ENCODE measurements at places on chromosomes 6 and 20.

DNA sequence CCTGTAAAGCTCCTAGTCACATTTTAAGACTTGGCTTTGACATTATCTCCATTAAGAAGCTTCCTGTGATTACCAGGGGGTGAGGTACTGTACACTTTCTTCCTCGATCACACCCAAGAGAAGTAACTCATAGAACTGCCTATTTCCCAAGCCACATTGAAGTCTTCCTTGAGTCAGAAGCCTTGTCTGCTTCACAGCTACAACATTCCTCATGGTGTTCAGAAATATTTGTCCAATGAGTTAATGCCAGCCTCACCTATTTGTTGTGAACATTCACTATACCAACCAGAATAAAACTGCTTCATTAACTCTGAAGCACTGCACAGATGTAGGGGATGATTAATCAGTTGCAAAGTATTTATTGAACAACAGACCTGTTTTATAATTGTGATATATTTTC is 622.3 kb downstream of the PTPRT start:
- no peak for DNase-seq

GRCh38 chr6:30735668-30736314 is 6.7 kb downstream of the FLOT1 start:
- no peak for DNase-seq

DNA sequence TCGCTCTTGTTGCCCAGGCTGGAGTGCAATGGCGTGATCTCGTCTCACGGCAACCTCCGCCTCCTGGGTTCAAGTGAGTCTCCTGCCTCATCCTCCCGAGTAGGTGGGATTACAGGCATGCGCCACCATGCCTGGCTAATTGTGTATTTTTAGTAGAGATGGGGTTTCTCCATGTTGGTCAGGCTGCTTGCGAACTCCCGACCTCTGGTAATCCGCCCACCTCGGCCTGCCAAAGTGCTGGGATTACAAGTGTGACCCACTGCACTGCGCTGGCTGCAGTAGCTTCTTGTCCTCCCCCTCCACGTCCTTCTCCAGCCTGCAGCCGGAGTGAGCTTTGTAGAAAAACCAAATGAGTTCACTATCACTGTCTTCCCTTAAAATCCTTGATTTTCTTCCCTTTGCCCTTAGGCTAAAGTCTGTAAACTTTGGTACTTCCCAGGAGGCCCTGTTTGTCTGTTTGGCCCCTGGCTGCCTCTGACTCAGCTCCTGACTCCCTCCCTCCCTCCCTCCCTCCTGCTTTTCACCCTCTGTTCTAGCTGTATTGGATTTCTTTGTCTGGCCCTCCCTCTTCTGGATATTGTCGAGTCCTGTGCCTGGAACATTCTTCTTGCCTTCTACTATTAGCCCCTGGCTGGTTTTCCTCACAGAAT is 12.9 kb downstream of the PARD6B start:
- peak; percentile 67 for DNase-seq

- peak; percentile 16 for DNase-seq
Observed at GRCh38 chr6:116200619-116201249, 53.1 kb downstream of the TSPYL4 start.

DNA sequence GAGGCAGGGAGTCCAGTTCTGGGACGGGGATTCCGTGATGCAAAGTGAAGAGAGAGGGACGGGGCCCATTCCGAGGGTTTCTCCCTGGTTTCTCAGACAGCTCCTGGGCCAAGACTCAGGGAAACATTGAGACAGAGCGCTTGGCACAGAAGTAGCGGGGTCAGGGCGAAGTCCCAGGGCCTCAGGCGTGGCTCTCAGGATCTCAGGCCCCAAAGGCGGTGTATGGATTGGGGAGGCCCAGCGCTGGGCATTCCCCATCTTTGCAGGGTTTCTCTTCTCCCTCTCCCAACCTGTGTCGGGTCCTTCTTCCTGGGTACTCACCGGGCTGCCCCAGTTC is 35.9 kb upstream of the HLA-G start:
- DNase-seq: no peak

- peak; percentile 43 for DNase-seq
Observed at GRCh38 chr6:150395388-150396009, 26.7 kb downstream of the IYD start.

- DNase-seq: no peak
Observed at GRCh38 chr6:165571721-165572132, 91.3 kb downstream of the PDE10A start.

- no peak for DNase-seq
Observed at GRCh38 chr20:829551-829950, 4.0 kb upstream of the FAM110A start.

- no peak for DNase-seq
Observed at GRCh38 chr6:142356201-142356883, 54.5 kb downstream of the ADGRG6 start.

DNA sequence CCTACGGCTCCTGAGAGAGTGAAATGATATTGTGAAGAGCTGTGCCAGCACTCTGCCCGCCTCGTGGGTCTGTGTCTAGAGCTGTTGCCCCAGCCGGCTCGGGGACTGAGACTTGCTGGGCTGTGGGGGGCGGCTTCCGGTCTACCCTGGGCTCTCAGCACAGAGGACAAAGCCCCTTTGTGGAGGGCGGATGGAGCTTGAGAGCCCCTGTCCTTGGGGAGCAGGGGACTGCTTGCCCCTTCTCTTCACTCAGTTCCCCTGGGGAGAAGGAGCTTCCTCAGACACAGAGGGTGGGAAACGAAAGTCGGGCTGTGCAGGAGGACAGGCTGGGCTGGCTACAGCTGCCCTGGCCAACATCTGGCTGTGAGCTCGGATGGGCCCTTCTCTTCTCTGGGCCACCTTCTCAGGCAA is 11.0 kb downstream of the SRC start:
- no peak for DNase-seq

DNA sequence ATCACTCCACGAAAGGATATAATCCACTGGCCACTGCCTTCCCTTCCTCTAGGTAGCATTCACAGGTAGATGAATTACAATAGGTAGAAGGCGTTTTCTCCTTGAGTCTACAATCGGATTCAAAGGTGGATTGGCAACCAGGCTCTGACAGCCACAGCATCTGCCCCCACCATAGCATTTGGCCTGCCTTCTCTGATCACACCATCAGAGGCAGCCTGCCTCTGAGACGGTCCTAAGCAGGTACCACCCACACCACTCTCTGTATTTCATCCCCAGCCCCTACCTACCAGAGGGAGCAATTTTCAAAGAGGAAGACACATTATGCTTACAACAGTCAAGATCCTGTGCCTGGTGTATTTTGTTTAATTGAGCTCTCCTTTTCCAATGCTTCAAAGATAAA is 210.5 kb upstream of the SPTLC3 start:
- DNase-seq: no peak

- DNase-seq: no peak
Observed at GRCh38 chr20:33160681-33161080, 7.3 kb upstream of the BPIFA2 start.

- DNase-seq: no peak
Observed at GRCh38 chr6:45663251-45664221, 285.8 kb upstream of the SUPT3H start.

DNA sequence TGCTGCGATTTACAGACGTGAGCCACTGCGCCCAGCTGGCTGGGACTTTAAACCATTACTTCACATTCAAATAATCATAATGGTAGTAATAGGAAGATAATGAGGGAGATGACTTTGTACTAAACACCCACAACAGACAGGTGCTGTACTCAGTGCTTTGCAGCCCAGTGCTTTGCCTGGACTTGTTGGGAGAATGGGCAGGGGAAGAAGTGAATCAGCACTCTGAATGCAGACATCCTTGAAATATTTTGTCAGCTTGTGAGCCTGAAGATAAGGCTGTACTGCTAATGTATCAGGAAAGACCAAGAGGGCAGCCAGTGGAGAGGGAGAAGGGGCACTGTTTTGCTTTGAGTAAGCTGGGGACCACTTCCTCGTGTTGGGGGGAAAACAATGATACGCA is 17.4 kb downstream of the NKX2-2 start:
- DNase-seq: no peak

DNA sequence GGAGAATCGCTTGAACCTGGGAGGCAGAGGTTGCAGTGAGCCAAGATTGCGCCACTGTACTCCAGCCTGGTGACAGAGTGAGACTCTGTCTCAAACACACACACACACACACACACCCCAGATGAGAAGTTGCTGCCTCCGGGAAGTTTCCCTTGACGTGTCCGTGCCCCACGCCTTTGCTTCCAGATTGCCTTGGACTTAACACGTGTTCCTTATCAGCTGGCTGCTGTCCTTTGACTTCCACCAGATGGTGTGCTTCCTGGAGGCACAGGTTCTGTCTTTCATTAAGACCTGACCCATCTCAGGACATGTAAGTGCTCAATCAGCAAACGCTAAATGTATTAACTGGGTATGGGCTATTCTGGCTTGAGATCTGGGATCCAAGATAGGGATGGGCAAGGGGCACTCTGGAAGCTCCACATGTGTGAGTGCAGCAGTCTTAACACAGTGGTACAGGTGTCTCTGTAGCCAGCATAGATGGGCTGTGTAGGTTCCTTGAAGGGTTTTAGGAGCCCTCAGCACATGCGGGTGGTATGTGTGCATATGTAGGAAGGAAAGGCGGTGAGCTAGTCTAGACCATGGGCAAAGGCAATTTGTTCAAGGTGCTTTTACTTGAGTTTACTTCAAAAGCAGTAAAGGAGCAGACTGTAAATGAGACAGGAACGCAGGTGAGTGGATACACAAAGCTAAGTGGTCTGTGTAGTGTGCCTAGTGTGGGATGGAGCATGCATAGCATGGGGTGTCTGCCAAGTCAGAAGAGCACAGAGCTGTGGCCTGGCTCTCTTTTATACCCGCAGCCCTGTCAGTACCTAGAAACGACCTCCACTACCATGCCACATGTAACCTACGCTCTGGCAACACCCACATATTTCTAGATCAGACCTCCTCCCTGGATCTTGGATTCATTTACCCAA is 11.6 kb downstream of the PIGT start:
- DNase-seq: no peak

DNA sequence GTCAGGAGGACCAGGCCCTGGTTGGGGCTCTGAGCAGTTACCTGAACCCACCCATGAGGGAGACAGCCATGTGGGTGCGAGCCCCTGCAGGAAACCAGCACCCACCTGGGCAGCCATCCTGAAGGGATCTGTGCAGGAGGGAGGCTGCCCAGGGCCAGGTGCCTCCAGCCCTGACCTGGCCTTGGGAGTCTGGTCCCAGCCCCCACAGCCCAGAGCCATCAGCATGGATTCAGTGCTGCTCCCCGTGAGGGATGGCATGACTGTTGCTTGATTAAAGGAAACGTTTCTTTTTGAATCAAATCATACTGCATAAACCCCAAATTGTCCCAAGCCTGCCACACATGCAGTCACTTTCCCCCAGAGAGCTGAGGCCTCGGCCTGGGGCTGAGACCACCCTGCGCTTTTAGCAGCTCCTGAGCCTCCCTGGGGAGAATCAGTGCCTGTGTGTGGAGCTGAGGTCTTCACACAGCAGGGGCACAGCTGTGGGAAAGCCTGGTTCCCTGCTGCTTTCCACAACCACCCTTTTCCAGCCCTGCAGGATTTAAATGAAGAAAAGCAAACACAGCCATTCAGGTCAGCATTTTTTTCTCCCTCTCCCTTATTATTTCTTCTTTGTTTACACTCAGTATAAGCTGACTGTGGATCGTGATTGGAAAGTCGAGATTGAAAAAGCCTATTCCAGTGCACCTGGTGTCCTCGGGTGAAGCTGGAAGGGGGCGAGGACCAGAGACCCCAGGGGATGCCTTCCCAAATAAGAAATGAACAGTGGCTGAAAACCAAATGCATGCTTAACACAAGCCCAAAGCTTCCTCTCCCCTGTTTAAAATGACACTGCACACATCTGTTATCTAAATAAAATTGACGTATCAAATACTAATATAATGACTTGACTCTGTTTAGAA is 283.9 kb downstream of the SMOC2 start:
- no peak for DNase-seq

DNA sequence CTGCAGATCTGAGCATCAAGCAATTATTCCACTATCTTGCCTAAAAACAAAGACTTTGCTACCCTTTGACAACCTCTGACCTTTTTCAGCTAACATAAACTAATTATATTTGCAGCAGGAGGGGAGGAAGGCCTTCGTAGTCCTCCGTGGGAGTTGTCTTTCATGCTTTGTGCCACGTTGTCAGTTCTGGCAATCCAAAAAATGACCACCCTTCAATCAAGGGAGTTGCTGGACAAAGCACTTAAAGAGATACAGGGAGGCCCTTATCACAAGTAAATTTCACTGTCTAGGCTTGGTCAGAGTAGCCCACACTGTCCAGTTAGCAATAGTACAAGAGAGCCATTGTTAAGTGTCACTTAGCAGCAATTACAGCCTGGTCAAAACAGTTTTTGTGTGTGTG is 578.9 kb downstream of the HAO1 start:
- no peak for DNase-seq

- DNase-seq: no peak
Observed at GRCh38 chr6:158854214-158855101, 35.3 kb upstream of the EZR start.

DNA sequence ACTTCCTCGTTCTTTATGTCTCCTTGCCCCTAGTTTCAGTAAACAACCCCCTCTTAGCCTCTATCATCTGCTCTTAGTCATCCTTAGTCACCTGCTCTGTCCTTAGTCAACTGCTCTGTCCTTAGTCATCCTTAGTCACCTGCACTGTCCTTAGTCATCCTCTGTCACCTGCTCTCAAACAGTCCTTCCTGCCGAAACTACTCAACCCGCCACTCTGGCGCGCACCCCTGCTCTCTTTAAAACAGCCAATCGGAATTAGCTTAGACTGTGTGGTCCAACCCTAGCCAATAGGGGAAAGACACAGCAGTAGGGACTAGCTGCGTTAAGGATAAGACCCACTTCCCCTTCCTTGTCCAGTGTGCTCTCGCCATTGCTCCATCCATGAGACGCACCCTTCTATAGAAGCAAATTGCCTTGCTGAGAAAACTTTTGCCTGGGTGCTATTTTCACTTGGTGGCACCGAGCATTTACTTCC is 73.9 kb downstream of the BACH2 start:
- no peak for DNase-seq

DNA sequence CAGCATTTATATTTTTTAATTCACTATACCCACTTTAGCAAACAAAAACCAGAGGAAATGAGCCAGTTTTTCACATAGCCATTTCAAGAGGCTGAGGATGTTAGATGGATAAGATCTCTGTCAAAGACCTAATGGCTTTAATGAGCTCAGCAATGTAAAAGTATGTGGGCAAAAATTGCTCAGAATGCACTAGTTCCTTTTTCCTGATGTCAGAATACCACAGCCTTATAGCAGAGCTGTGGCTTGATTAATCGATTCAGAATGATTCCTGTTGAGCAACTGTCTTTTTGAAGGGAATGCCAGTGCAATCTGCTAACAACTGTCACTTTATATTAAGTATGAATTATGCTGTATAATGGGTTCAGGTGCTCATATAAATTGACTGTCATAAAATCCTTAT is 100.6 kb upstream of the HIVEP1 start:
- no peak for DNase-seq

DNA sequence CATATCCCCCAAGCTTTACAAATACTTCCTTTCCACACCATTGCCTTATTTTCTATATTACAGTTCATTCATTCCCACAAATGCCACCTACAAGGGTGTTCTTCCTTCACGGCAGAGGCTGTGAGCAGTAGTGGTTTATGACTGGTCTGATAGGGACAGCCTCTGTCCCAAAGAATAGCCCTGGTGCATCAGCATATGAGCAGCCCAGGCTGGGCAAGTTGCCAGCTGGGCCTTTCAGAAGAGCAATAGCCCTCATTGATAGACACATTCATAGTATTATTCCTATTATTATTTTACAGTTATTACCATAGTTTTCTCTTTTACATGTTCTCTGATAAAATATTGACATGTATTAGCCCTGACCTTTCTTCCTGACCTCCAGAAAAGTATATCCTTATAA is 149.9 kb downstream of the MMS22L start:
- DNase-seq: no peak

- no peak for DNase-seq
Observed at GRCh38 chr20:35199740-35200139, 26.8 kb upstream of the MMP24 start.

GRCh38 chr20:34891166-34892062 is 15.0 kb downstream of the ACSS2 start:
- no peak for DNase-seq

Data from astrocyte of the cerebellum (primary cell).